ENCODE measurements at places on chromosomes 12 and 14.

DNA sequence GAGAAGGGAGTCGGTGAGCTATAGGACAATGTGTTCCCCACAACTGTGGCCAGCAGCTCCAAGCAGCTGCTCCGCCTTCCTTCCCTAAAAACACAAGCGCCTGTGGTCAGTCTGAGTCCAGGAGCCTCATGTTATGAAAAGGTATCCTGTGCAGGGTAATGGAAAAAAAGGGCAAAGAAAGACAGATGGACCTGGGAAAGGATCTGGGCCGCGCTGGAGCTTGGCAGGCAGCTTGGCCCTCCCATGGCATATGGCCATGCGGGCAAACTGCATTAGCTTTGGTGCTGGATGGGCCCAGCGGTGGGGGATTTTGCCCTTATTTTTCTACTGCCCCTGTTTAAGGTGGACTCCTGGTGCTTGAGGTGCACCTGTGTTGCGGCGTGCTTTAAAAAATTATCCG, 23.7 kb upstream of the CHST11 start:
- no peak for DNase-seq

DNA sequence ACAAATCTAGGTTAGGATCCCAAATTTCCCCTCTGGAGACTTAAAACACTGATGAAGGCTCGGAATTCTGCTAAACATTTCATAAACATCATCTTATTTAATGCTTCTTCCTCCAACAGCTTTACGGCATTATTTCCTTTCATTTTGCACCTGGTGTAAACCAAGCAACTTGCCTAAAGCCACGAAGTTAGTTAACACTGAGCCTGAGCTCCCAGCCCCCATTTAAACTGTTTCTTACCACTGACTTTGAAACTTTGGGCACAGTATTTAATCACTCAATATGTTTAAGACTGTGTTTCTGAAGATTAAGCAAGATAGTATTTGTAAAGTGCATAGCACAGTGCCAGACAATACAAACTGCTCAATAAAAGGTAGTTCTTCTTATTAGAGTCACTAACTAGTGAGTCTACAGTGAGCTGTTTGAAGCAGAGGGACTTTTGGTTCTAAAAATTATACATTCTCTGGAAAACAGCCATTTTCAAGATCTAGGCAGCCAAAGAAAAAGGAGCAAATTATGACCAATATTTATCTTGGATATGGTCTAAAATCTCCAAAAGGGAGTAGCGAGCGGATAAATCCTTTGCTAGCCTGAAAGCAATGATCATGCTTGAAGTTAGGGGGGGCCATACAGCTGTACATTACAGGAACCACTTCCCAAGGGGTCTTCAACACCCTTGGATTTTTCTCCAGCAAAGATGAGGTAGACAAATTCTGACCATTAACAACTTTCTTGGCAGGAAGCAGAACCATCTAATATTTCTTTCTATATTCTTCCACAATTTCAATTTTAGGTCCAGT, 4.0 kb downstream of the EGLN3 start:
- DNase-seq = no peak

DNA sequence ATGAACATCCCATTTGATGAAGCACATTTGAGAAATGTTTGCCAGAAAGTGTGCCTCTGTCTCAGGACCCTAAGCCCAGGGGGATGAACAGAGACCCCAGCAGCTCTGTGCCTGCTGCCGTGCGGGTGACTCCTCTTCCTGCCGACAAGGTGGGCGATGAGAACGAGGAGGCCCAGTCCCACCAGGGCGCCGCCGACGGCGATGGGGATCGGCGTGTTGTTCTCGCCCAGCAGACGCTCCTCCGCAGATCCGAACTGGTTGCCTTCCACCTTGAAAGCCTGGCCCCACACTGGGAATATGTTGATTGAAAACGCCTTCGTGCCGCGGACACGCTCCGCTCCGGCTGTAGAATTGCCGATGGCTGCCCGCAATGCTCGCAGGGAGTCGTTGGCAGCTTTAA, 44.1 kb downstream of the LRTM2 start:
- no peak for DNase-seq

GRCh38 chr12:124359671-124360581, 65.0 kb downstream of the RFLNA start:
- DNase-seq = no peak

DNA sequence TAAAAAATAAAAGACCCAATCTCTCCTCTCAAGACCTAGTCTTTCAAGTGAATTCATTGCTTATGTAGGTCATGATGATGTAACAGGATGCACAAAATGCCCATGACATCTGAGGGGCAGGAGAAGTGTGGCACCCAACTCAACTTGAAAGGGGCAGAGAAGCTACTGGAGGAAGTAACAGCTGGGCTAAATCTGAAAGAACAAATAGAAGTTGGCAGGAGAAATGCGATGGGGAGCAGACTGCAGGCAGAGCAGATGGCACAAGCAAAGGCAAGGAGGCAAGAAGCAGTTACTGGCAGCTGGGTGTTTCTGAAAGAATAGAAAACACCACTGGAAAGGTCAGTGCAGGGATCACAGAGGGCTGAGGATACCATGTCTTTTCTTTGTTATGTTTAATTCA, 14.6 kb downstream of the SLC38A4 start:
- no peak for DNase-seq

DNA sequence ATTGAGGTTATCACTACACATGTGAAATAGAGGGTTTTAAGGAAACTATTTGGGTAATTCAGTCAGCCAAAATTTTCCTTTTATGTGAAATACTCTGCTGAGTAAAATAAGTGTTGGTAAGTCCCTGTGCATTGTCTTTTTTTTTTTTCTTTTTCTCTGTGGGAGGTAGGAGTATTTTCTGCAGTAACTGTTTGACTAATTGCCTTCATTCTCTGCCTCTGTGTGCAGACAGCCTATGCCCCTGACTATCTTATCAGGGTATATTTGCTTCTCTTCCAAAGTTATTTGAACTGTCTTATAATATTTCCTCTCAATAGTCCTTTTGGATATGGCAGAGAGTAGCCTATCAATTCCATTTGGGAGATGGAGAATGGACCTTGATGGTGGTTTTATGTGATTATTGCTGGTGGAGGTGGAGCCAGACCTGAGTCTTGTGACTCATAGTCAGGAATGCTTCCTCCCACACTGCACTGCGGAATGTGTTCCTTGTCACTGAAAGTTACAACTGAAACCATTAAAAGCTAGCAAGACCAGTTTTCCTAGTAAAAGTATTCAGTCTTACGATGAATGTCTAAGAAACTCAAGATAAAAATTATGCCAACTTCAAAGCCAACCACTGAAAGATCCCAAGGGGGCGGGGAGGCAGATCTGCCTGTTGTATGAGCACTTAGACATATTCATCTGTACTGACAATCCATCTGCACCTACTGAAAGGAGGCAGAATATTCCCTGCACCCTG, 40.9 kb upstream of the STXBP6 start:
- no peak for DNase-seq

- no peak for DNase-seq
Measured at GRCh38 chr12:78891646-78892353, 27.2 kb downstream of the SYT1 start.

GRCh38 chr12:54211920-54212319, 23.1 kb upstream of the SMUG1 start:
- DNase-seq = no peak

- DNase-seq = no peak
Measured at GRCh38 chr12:91424506-91424905, 241.9 kb upstream of the DCN start.

- no peak for DNase-seq
Measured at GRCh38 chr14:51167587-51168214, 72.3 kb upstream of the TMX1 start.

DNA sequence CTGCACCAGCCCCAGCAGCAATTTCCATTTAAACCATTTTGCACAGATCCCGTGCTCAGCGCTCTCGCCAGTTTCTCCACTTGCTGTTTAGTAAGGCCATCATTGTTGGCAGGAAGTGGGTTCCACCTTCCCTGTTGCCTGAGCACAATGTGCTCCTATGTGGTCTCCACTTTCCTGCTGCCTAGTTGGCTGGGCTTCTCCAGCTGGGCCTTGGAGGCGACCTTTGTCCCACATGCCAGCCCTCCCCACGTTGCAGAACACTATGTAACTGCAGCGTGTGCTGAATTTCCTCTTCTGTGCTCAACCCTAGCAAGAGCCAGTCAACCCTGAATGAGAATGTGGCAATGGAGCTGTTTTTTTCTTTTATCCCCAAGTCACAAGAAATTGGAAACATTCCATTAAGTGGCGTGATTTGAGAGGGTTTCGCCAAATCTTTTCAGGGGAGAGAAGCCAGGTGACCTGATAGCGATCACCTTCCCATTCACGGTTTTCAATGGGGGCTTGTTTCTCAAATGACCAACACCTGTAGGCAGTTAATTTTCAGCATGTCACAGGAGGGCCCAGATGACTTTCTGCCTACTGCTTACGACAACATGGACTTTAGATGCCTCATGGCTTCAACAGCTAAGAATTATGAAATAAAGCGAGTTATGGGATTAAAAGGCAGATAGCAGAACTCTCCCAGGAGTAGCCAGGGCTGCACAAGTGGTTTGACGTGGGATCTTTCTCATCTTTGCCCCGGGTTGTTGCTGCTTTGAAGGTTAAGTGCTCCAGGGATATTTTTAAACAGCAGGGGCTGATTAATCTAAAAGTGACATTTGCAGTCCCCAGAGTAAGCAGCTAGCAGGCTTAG, at the start of gene ACACB:
Gene ACACB (plus strand): TSS at position 830 of the 853 bp plus-strand sequence. CDS start 22,819 bp downstream, outside the sequence.
- DNase-seq = no peak

GRCh38 chr12:116639765-116640164, 80.6 kb downstream of the MAP1LC3B2 start:
- DNase-seq = no peak

GRCh38 chr12:66693901-66694513, 15.1 kb upstream of the GRIP1 start:
- DNase-seq = peak; percentile 51

DNA sequence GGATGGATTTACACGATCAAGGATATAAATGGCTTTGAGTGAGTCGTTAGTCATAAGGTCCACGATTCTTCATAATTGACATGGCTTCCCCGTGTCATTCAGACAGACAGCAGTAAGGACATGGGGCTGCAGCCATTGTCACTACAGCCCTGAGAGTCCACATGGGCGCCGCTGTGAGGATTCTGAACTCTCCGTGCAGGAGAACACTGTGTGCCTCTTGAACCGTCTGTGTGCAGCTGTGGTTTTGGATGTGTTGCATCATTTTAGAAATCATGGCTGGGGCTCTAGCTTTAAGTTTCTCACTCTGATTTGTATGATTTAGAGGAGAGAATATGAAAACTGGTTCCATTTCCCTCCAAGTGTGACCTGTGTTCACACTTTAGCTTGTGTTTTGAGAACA, 47.2 kb downstream of the NPAS3 start:
- no peak for DNase-seq

GRCh38 chr12:18981732-18982131, 147.8 kb upstream of the PLEKHA5 start:
- DNase-seq = no peak

- no peak for DNase-seq
Measured at GRCh38 chr14:48023881-48024280, 348.5 kb upstream of the MDGA2 start.

GRCh38 chr12:54060975-54061778, 7.5 kb downstream of the HOXC4 start:
- DNase-seq = no peak

GRCh38 chr12:7731486-7731885, 15.7 kb downstream of the CLEC4C start:
- DNase-seq = no peak

DNA sequence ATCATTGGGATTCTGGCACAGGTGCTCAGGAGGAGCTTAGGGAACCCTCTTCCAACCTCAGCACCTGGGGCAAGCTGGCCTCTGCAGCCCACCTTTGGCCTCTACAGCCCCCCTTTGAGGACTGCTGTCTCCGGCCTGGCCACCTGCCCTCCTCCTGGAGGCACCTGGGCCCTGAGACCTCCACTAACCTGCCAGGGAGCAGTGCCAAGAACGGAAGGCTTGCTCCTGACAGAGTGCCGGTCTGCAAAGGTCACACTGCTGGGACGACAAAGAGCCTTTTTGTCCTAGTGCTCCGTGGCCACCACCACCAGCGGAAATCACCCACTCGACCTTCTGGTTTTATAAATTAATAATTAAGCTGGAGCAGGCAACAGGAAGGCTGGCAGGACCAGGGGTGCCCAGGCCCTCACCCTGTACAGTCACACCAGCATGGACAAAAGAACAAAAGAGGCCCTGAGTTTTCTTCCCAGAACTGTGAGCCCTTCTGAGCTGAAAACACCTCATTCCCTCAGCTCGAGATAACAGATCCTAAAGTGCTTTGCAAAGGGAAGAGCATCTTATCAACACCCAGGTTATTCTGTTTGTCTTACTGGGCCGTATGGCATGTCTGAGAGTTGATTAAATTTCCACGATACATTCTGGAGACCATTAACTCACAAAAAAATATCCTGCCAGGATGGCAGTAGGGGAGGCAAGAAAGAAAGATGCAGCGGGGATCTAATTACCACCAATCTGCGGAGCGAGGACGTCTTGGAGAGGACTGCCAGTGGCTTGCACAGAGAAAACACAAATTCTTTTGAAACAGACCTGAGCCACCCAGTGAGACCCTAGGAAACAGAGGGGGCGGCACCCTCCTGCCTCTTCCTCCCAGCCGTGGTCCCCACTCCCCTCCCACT, 8.2 kb downstream of the TESC start:
- no peak for DNase-seq

DNA sequence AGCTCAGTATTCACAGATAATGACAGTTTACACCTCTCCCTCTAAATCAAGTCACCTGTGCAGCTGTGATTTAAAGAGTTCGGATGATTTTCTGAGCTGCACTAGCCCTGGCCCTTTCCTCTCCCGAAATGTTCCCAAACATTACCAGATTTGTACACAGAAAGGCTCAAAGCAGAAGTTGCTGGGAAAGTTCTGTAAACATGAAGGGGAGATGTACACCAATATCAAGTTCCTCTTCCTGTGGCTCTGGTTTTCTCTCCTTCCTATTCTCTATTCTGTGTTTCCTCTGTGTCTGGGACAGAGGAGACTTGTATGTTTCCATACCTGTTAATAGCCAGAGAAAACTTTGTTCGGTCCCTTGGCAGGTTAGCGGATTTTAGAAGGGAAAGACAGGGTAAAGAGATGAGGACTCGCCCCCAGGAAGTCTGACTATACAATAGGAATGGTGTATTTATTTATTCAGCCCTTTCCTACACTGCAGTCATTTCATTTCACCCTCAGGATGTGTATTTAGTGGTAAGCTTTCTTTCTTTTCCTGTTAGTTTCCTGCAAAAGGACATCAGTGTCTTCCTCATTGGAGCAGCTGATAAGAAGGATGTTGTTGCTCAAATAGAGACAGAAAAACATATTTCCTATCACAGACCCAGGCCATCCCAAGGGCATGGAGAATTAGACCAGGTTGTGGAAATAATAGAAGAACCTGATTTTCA, 7.6 kb upstream of the NUMB start:
- no peak for DNase-seq

DNA sequence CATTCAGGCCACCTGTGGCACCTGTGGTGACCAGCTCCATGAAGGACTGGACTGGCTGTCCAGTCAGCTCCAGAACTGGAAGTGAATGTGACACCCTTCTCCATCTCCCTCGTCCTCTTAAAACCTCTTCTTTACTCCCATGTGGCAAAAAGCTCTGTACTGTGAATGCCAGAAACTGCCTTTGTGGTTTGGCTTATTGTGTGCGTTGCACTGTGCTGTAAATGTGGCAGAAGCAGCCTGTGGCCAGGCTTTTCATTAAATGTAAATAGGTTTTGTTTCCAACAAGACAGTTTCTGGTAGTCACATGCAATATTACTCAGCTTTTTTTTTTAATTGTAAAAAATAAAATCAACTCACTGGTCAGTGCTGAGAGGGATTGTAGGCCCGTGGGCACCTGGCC, 453.7 kb downstream of the ATP23 start:
- no peak for DNase-seq

- DNase-seq = no peak
Measured at GRCh38 chr14:96905825-96906224, 108.6 kb downstream of the VRK1 start.

Data from CD4-positive, alpha-beta T cell treated with Interleukin-2 at 100 ng/mL for 4 hours (primary cell).